ENCODE measurements at places on chromosomes 16 and 17.

- no peak for DNase-seq
Observed at GRCh38 chr16:17335826-17336529, 134.8 kb downstream of the XYLT1 start.

- DNase-seq = no peak
Observed at GRCh38 chr17:9533441-9533840, 42.2 kb downstream of the STX8 start.

- DNase-seq = no peak
Observed at GRCh38 chr16:4081521-4082021, 34.7 kb downstream of the ADCY9 start.

- no peak for DNase-seq
Observed at GRCh38 chr17:7480089-7480384, 606 bp upstream of the ZBTB4 start.

GRCh38 chr16:87851141-87851587 lies 18.1 kb downstream of the SLC7A5 start:
- DNase-seq = no peak

DNA sequence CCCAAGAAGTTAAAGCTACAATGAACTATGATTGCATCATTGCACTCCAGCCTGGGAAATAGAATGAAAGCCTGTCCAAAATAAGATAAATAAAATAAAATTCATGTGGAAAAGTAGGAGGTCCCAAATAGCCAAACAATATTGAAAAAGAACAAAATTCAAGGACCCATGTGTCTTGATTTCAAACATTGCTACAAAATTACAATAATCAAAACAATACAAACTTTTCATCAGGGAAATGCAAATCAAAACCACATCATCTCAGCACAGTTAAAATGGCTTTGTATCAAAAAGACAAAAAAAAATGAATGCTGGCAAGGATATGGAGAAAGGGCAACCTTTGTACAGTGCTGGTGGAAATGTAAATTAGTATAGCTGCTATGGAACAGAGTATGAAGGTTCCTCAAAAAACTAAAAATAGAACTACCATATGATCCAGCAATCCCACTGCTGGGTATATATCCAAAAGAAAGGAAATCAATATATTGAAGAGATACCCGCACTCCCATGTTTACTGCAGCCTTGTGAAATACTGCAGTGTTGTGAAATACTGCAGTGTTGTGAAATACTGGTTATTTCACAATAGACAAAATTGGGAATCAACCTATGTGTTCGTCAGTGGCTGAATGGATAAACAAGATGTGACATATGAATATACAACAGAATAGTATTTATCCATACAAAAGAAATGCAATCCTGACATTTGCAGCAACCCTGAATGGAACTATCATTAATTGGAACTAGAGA lies 24.5 kb upstream of the ZNF287 start:
- no peak for DNase-seq

DNA sequence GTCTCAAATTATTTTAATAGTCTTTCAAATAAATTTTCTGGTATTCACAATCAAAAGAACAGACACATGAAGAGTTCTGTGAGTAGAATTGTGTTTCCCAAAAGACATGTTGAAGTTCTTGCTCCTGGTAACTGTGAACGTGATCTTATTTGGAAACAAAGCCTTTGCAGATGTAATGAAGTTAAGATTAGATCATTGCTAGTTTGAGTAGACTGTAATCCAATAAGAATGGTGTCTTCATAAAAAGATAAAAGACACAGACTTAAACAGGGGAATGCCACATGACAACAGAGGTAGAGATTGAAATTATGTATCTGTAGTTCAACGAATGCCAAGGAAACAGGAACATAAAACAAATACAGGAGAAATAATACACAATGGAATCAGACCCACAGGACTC lies 357.4 kb upstream of the CA10 start:
- no peak for DNase-seq

DNA sequence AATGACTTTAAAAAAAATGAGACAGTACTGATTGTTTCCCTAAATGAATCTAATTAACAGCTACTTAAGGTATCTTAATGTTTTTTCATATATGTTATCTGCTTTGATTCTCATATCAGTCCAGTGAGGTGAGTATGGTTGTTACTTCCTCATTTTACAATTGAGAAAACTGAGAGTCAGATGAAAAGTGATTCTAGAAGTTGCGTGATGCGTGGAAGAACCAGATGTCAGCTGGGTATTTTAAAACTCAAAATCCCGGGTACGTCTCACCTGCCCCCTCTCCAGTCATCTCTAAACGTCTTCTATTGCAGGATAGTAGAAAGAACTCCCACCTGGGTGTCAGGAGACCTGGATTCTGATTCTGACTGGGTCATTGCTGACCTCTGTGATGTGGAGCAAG lies 89.2 kb downstream of the MAP2K6 start:
- DNase-seq = no peak

GRCh38 chr16:28149011-28149888 lies 62.5 kb downstream of the XPO6 start:
- DNase-seq = no peak

- no peak for DNase-seq
Observed at GRCh38 chr17:72514321-72514861, 393.6 kb downstream of the SOX9 start.

DNA sequence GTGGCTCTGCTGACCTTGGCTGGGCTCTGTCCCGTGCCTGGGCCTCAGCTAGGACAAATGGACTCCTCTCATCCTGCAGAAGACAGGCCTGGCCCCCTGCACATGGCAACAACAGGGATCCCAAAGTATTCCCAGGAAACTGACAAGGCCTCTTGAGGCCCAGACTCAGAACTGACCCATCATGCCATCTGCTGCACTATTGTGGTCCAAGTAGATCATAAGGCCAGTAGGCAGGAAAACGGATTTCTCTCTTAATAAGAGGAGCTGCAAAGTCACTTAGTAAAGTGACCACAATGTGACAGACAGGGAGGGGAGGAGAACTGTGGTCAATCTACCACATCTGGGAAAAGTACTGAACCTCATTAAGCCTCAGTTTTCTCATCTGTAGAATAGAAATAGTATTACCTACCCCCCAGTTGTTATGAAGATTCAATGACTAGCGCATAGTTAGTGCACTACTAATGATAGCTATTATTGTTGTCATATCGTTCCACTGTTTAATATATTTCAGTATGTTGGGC lies 62.1 kb upstream of the TNRC6A start:
- DNase-seq = no peak
